ENCODE measurements at places on chromosomes 4 and X.

- no peak for DNase-seq
Measured at GRCh38 chr4:24241511-24241910, 342.8 kb downstream of the DHX15 start.

DNA sequence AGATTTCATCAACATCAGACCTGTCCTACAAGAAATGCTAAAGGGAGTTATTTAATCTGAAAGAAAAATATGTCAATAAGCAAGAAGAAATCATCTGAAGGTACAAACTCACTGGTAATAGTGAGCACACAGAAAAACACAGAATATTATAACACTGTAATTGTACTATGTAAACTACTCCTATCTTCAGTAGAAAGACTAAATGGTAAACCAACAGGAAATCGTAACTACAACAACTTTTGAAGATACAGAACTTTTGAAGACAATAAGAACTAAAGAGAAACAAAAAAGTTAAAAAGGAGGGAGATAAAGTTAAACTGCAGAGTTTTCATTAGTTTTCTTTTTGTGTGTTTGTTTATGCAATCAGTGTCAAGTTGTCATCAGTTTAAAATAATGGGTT lies 12.4 kb downstream of the MED14 start:
- DNase-seq = no peak

- DNase-seq = no peak
Measured at GRCh38 chr4:10655968-10656367, 28.6 kb downstream of the CLNK start.

DNA sequence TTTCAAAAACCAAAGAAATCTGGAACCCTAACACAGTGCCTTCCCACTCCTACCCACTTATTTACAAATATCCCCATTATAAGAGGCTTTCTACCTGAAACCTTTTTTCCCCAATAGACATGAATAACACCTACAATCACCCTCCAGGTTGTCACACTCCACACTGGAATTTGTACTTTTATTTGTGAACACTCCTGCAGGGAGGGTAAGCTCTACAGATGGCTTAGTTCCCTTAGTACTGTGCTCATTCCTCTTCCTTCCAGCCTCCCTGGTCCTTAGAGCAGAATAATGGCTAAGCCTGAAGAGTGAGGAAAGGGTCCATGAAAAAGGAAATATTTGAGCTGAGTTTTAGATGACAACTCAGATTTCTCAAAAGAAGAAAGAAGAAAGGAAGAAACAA lies 22.2 kb upstream of the SULT1E1 start:
- no peak for DNase-seq

GRCh38 chr4:41921476-41921875 lies 13.8 kb upstream of the TMEM33 start:
- DNase-seq = no peak

GRCh38 chrX:13078739-13079444 lies 34.5 kb upstream of the FAM9C start:
- DNase-seq = no peak

- peak; percentile 36 for DNase-seq
Measured at GRCh38 chr4:41957634-41958033, 22.4 kb downstream of the TMEM33 start.

DNA sequence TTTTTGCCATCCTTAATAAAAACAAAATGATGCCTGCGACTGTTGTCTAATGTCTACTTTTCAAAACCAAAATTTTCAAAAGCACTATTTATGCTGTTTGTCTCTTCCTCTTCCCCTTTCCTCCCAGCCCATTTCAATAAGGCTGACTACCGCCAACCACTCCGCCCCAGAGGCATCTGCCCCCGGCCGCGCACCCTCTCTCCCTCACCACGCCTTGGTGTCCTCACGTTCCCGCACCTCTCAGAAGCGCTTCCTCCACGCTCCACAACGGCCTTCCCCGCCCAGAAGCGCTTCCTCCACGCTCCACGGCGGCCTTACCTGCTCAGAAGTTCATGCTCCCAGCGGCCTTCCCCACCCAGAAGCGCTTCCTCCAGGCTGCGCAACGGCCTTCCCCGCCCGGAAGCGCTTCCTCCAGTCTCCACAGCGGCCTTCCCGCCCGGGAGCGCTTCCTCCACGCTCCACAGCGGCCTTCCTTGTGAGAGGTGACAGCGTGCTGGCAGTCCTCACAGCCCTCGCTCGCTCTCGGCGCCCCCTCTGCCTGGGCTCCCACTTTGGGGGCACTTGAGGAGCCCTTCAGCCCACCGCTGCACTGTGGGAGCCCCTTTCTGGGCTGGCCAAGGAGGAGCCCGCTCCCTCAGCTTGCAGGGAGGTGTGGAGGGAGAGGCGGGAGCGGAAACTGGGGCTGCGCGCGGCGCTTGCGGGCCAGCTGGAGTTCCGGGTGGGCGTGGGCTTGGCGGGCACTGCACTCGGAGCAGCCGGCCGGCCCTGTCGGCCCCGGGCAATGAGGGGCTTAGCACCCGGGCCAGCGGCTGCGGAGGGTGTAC lies 490.4 kb upstream of the ZFP42 start:
- DNase-seq = no peak

DNA sequence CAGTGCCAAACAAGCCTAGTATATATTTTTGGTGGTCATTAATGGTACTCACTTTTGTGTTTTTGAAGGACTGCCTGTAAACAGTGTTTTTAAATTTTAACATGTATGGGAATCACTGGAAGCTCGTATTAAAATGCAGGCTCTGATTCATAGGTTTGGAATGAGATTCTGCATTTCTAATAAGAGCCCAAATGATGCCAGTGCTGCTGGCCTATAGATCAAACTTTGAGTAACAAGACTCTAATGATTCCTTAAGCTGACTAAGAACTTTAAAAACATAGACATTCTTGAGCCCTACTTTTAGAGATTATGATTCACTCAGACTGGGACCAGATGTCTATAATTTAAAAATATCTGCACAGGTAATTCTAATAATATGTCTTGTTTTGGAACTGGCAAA lies 823.2 kb upstream of the LCORL start:
- DNase-seq = no peak

DNA sequence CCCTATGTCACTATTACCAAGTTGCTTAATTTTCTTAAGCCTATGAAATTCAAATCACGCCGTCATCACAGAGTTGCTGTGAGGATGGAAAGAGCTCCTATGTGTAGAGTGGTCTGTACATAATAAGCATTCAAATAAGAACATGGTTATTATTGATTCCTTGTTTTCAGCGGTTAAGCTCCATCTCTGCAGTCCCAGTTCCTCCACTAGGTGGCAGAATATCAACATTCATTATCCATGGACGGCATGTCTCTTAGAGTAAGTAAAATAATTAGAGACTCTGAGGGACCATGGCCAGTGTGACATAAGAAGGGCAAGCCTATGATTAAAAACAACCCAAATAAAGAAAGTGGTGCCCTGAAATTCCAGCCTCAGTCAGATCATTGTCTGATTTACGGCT lies 132.5 kb upstream of the NHS start:
- DNase-seq = no peak

DNA sequence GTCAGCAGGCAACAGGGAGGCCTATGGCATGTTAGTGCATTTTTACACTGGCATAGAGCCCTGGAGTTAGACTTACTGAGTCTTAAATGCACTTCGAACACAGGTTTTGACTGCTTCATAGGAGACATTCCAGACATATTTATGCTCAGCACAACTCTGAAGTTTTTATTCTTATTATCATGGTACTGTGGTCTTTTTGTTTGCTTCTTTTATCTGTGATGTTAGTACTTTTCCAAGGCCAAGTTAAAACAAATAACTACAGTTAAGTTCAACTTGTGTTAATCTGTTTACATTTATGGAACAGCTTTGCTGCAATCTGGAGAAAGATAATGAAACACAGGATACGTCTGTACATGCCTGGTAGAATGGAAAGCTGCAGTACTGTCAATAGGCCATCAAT lies 76.5 kb downstream of the COL4A5 start:
- DNase-seq = no peak

DNA sequence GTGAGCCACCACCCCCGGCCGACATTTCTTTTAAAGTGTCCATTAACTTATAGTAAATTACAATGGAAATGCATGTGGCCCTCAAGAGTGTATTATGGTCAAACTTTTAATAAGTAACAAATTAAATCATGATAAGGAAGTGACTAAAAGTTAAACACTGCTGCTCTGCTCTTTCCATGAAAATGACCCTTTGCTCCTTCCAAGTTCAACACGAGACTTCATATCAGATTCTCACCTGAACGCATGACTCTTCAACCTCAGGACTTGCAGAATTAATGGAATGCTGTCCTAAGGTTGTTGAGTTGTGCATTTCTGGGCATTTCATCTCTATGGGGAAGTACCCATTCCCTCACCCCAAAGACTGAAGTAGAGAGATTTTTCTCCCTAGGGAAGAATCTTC lies 27.1 kb downstream of the AWAT2 start:
- DNase-seq = no peak
